ENCODE measurements at places on chromosomes 1 and 21.

GRCh38 chr21:42151148-42151947, 67.6 kb upstream of the ABCG1 start:
- DNase-seq = no peak

DNA sequence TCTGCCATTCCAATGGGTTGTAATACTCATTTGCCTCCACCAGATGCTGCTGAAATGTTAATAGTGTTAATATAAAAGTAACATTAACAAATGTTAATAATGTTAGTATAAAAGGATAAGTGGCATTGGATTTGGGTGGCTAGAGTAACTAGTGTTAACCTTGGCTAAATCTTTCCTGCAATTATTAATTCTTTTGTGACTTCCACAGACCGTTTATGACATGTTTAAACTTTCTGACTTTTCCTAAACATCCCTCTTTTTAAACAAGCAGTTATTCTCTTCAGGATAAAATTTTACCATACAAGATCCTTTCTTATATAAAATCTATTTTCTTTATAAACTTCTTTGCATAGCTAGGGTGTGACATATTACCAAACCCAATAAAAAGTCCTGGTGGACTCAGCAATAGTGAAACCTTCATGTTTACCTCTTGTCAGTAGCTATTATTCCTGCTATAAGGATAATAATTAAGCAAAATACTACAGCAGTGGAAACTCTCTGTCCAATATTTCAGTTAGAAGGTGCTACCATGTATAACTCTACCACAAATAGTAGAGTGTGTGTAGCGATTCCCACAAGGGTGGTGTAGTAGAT, 41.5 kb downstream of the CCDC30 start:
- no peak for DNase-seq

DNA sequence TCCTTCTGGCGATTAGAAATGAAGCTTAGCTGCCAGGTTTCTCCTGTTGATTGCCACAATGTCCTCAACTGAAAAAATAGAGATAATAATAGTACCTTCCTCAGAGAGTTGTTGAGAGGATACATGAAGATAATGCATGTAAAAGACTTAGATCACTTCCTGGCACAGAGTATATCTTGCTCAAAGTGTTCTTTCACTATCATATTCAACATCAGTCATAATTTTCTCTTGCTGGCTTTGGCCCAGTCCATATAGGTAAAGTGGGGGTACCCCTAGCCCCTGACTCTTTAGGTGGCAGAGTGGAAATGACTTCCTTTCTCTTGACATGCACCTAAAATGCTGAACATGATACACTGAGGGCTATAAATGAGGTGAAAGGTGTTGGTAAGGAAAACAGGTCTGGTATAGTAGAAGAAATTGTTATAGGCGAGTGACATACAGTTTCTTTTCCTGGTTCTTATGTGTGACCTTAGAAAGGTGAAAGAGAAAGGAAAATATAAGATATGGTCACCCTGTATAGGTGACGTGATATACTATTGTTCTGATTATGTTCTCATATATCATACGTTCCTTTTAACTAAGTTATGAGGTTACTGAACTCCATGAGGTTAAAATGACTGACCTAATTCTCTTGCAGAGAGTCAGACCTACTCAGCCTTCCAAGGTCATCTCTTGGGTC, 209.9 kb upstream of the DEPDC1 start:
- DNase-seq = no peak

DNA sequence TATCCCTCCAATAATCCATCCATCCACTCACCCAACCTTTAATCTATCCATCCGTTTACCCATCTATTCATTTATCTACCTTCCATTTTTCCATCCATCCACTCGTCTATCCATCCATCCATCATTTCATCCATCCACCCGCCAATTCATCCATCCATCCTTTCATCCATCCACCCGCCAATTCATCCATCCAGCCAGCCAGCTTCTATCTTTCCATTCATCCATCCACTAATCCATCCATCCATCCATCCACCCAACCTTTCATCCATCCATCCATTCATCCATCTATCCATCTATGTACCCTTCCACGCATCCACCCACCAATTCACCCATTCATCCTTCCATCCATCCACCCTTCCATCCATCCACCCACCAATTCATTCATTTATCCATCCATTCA, 10.5 kb upstream of the CASZ1 start:
- no peak for DNase-seq

GRCh38 chr1:69568421-69569174, 876 bp downstream of the LRRC7 start:
- no peak for DNase-seq

- DNase-seq = no peak
These were observed 90.5 kb downstream of the LIPI start for GRCh38 chr21:14120091-14120734.

DNA sequence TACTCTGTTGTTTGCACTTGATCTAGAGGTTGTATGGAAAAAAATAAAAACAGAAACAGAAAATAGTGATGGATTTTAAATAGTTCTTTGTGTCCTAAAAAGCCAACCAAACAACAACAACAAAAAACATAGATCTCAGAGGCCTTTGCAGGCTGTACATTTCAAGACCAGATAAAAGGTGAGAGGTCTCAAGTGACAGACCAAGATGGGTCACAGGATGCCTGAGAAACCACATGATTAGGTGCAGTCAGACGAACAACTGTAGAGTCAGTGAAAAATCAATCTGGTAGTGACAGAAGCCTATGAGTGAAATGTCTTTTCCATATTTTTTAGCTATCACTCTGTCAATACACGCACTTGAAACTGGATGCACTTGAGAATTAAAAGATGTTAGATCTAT, 193.5 kb upstream of the SAMSN1 start:
- no peak for DNase-seq

DNA sequence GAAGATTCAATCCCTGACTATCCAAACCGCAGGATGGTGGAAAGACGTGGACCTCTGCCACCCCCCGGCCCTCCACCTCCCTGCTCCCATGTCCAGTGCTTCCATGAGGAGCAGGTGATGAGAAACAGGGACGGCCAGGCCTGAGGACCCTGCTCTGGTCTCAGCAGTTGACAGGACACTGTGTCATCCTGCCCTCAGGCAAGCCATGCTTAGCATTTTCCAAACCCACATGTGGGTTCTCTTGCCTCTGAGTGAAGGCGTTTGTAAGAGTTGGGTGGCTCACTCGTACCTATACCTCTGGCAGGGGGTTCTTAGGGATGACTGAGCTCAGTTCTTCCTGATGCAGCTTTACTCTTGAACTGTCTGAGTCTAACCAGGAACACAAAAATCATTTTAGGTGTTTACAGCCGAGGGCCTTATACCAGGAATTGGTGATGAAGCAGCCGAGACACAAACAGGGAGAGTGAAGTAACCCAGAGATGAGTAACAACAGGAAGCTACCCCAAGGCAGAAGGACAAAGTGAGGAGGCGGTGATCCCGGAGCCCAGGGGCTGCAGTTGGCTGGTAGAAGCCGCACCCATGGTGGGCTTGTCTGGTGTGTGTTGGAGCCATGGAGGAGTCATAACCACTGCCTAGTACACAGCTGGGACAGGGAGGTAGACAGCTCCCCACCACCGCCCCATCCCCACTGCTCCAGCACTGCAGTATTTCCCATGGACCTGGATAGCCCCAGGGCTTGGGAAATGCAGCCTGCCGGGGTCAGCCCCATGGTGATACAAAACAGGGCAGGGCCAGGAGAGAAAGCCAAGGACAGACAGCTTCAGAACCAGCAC, 21.4 kb downstream of the MYBPH start:
- no peak for DNase-seq

- DNase-seq = no peak
These were observed 47.6 kb downstream of the SPSB1 start for GRCh38 chr1:9340172-9340854.
